ENCODE measurements at places on chromosomes 11 and 22.

- no peak for DNase-seq
Observed at GRCh38 chr22:49352361-49353169, 475.1 kb downstream of the BRD1 start.

GRCh38 chr11:66722745-66723651 lies 6.0 kb downstream of the SPTBN2 start:
- no peak for DNase-seq

GRCh38 chr11:68581439-68581838 lies 102.9 kb upstream of the GAL start:
- DNase-seq: no peak

DNA sequence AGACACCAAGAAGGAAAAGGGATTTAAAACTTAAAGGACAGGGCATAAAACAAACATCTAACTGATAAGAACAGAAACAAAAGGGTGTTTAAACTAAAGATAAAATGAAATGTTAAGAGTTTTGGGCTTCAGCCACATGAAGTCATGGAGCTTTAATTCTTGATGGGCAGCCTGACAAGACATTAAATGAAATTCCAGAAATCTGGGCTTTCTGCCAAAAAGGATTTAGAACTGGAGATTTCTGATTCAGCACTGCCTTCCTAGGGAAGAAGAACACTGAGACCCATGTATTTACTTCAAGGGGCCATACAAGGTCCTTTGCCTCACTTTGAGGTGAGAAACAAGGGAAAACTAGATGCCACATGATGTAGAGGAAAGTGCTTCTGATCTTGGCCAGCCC lies 355.9 kb upstream of the RAG2 start:
- DNase-seq: no peak

DNA sequence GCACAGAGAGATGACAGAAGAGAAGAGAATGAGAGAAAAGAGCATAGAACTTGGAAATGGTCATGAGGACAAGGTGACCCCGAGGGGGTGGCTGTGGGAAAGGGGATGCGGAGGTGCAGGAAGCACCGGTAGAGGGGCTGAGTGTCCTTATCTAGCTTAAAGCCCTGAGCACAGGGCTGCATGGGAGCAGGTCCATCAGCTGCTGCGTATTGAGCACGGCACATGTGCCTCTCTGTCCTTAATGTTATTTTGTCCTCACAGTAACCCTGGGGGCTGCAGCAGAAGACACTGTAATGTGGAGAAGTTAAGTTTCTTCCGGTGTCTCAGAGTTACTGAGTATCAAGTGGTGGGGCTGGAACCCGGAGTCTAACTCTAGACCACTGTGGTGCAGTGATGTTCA lies 94.4 kb upstream of the OR4B1 start:
- no peak for DNase-seq

DNA sequence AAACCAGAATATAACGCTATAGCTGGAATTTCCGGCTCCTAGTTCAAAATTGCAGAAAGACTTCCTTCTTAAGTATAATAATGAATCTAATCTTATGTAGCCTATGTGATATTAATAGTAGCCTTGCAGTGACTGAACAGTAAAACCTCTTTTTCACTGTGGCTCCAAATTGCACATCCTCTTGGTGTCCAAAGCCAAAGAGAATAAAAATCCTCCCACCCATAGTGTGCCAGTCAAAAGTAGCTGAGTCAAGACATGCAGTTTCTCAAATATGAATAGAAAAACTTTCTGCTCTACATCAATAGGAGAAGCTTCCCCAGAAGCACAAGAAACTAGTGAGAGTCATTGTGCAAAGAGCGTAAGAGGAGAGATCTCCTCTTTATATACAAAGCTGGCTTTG lies 76.0 kb upstream of the PICALM start:
- DNase-seq: peak; percentile 66

DNA sequence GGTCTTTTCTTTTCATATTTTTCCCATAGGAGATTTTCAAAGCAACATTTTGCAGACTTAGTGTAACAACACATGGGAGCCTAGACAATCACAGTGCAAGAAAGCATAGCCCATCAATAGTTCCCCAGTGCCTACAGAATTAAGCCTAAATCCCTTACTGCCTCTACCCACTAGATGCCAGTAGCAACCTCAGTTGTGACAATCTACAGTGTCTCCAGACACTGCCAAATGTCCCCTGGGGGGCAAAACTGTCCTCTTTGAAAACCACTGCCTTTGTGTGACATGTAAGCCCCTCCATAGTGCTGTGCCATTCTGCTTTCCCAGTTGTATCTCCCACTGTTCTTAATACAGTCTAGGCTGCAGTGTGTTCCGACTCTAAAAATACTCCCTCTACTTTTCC lies 1329.0 kb downstream of the LRRC4C start:
- no peak for DNase-seq

- DNase-seq: no peak
Observed at GRCh38 chr22:42174062-42174461, 43.5 kb upstream of the CYP2D6 start.

DNA sequence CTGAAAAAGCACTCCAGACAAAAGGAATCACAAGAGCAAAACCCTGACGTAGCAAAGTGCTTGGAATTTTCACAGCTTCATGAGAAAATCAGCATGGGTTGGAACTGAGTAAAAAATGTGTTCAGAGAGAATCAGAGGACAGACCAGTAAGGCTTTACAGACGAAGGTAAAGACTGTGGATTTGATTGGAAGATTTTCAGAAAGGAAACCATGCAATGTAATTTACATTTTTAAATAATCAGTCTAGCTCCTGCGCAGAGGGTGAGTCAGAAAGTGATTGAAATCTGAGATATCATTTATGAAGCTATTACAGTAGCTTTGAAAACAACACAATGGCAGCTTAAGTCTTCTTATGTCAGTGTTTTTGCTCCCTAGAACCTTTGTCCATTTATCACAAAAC lies 1122.3 kb downstream of the LRRC4C start:
- DNase-seq: no peak

DNA sequence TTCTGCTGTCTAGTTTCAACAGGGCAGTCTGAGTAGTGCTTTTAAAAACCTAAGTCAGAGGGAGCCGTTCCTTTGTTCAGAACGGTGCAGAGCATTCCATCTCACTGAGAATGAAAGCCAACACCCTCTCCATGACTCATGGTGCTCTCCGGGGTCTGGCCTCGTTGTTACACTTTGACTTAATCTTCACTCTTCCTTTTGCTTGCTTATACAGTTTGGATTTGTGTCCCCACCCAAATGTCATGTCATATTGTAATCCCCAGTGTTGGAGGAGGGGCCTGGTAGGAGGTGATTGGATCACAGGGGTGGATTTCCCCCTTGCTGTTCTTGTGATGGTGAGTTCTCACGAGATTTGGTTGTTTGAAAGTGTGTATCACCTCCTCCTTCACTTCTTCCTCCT lies 292.2 kb downstream of the ST3GAL4 start:
- no peak for DNase-seq

DNA sequence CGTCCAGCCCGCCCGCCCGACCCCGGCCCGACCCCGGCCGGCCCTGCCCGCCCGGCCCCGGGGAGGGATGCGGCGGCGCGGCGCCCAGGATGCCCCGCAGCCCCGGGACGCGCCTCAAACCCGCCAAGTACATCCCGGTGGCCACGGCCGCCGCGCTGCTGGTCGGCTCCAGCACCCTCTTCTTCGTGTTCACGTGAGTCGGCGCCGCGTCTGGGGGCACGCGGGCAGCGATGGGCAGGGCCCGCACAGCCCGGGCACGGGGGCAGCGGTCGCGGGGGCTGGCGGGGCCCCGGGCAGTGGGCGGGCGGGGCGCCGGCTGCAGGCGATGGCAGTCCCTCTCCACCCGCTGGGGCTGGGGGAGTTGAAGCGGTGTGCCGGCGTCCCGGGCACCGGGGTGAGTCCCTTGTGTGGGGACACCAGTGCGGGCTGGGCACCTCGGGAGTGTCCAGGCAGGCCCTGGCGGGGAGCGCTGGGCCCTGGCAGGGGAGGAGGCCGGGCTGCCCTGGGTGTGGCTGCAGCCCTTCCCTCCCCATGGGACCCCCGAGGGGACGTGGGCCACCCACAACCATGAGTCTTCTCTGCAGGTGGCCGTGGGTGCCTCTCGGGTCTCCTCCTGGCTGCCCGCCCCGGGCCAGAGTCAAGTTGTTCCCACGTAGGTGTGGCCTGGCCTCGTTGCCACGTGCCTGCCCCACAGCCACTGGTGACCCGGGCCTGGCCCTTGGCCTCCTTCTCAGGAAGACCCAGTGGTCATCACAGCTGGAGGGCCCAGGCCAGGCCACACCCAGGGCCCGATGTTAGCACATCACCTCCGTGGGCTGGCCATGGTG lies 468 bp downstream of the ZDHHC8 start:
- peak; percentile 40 for DNase-seq

DNA sequence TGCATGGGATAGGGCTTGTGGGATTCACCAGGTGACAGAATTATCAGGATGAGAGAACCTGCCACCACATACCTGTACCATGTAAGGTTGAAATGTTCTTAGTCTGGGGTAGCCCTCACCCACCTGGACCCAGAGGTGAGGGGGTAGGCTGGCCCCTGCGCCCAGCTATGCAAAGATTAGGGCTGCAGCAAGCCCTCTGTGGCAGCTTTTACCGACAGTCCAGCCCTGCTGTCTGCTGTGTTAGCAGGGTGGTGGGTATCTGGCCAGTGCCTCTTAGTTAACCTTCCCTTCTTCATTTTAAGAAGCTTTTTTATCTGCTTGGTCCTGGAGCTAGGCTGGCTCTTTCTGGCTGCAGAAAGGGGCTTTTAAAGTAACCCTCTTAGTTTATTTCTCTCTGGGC lies 13.9 kb downstream of the INSC start:
- no peak for DNase-seq

DNA sequence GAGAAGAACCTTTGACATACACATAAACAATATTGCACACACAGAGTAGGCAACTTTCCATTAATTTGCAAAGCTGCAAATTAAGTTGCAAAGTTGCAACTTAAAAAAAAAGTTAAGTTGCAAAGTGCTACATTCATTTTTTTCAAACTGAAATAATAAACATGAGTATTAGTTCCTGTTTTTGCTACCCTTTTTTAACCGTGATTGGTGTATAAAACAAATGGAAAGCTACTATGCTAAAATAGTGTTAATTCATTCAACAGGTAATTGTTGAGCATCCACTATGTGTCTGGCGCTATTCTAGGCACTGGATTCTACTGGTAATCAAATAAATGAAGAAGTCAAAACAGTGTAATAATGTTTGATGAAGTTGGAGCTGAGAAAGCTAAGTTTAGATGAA lies 8.1 kb downstream of the ZFP91 start:
- no peak for DNase-seq

- no peak for DNase-seq
Observed at GRCh38 chr11:79274636-79275331, 166.0 kb downstream of the TENM4 start.

DNA sequence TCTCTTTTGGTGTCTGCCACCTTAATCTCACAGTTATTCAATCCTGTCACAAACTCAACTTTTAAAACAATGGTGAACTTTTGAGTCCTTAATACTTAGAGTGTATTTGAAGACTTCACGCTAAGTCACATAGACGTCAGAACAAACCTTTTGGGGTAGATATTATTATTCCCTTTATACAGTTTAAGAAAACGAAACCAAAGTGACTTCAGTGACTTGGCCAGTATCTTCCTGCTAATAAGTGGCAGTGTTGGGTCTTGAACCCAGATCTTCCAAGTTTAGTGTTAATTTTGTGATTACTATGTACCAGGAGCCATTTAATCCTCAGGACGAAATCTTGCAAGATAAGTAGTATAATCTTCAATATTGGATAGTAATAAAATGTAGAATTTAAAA lies 691 bp downstream of the CEP295 start:
- DNase-seq: peak; percentile 19

GRCh38 chr11:76990628-76991027 lies 43.6 kb upstream of the B3GNT6 start:
- no peak for DNase-seq

DNA sequence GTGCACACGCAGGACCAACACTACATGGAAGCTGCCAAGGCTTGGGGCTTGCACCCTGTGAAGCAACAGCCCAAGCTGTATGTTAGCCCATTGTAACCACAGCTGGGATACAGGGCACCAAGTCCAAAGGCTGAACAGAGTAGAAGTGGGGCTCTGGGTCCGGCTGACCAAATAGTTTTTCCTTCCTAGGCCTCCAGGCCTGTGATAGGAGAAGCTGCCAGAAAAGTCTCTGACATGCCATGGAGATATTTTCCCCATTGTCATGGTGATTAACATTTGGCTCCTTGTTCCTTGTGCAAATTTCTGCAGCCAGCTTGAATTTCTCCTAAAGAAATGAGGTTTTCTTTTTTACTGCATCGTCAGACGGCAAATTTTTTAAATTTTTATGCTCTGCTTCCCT lies 941.2 kb downstream of the FAM181B start:
- no peak for DNase-seq

DNA sequence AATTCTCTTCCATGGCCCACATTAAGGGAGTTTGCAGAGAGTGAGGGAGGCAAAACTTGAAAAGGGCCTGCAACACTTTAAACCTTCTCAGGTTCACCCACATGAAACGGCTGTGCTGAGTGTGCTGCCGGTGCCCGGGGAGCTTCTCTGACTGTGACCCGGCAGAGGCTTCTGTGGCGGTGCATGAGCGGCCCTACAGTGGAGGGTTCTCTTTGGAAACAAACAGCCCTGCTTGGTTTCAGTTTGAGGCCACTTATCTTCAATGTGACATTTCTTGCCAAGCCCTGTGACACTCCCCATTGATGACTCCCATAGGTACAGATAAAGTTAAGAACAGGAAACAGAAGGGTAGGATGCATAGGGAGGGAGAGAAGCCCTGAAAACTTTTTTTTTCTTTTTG lies 31.8 kb downstream of the FAM118A start:
- DNase-seq: no peak

DNA sequence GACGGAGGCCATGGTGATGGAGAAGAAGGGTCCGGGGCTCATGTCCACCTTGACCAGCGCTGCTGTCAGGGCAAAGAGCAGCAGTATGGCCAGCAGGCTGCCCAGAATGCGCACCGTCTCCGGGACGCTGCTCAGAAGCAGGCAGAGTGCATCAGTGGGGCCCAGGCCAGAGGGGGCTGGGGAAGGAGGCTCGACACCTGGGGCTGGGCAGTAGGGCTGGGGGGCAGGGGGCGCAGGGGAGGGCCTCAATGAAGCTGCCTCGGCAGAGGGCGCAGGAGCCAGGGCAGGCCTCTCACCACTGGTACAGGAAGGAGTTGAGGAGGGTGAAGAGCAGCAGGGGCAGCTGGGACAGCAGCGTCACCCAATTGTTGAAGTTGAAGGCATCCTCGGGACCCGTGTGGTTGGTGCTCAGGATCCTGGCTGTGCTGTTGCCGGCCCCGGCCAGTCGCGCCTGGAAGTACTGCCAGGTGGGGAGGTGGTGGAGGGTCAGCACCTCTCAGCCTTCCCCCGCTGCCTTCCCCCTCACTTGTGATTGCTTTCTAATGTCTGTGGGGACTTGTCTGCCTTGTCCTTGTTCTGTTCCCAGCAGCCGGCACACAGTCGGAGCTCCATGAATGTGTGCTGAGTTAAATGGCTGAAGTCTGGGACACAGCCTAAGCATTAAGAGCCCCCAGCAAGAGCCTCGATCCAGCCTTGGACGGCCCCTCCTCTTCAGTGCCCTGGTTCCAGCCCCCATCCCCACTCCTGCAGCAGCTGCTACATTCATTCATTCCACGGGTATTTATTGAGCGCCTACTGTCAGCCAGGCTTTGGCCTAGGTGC lies 2.3 kb downstream of the SLC29A2 start:
- no peak for DNase-seq

GRCh38 chr22:38138961-38139360 lies 28.5 kb upstream of the BAIAP2L2 start:
- DNase-seq: no peak

GRCh38 chr11:103055221-103055890 lies 36.6 kb downstream of the DCUN1D5 start:
- DNase-seq: peak; percentile 60

- no peak for DNase-seq
Observed at GRCh38 chr11:21485006-21485405, 707.9 kb upstream of the ANO5 start.

- no peak for DNase-seq
Observed at GRCh38 chr11:96084610-96085318, 160.9 kb upstream of the MTMR2 start.

All from suppressor macrophage treated with lipopolysaccharide for 4 hours (primary cell).